Posterior vena cava (tissue), 2 donors: ENCODE measurements at places on chromosomes 3 and 15. TPM values are rescaled to one million over a fixed set of nuclear protein-coding genes. Genes with fewer than 3 reads are reported as not detected.
A peak's percentile ranks its signal among the peaks of the same experiment; 100 is the strongest.

DNA sequence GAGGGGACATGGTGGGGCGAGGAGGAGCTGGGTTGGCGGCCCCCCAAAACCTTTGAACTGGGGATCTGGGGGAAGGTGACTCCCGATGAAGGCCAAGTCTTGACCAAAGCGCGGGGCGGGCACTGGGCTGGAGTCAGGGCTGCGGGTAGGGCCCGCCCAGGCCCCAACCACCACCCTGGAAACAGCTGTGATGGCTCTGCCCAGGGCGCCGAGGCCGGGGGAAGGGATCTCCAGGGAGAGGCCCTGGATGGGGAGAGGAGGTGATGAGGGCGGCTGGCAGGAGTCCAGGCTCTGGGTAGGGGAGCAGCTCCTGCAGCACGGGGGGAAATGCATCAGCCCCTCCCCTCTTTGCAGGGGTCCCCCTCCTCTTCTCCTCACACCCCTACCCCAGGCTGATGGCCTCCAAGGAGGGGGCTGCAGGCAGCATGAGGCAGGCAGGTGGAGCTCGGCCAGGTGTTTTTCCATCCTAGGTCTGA lies 5.9 kb upstream of the C15orf39 start:
- no peak for DNase-seq

- no peak for DNase-seq
These were observed 73.3 kb upstream of the SNRK start for GRCh38 chr3:43212914-43213611.

DNA sequence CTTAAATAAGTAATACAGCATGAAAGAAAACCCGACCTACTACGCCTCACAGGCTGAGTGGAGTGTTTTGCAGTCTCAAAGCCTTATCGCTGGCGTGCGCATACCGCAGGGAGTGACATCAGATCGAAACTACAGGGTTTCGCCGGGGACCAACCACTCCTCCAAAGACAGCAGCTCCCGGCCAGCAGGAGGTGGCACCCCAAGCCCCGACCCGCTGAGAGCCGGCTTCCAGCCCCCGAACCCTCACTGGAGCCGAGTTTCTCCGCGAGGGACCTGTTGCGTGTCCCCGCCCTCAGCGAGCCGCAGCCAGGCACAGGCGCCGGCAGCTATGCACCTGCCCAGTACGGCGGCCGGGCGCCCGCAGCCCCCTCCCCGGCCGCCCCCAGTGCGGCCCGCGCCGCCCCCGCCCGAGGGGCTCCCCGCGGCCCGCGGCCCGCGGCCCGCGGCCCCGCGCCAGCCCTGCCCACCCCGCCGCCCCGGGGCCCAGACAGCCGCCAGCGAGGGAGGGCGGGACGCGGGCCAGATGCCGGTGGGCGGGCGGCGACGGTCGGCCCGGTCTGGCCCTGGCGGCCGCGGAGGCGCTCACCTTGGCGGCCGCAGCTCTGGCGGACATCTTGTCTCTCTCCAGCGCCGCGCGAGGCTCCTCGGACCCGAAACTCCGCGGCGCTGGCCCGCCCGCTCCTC lies 710 bp downstream of the TJP1 start:
- DNase-seq = peak; percentile 89

DNA sequence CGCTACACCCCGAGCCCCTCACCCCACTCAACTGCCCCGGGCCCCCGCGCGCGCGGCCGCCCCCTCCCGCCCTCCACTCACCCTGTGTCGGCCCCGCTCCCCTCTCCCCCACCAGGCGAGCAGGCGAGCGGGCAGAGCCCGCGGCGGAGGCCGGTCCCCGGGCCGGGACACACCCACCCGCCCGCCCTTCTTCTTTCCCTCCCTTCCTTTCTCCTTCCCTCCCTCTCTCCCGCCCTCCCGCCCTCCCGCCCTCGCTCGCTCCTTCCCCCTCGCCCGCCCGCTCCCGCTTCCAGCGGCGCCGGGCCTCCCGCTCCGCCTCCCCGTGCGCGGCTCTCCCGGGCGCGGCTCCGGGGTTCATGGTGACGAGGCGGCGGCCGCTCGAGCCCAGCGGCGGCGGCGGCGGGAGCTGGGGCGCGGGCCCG lies at the start of gene CTDSPL:
Gene CTDSPL, plus strand, starts transcription at position 261 of the 422 bp plus-strand sequence. CDS start 320 bp downstream, outside the sequence.
- DNase-seq = peak; percentile 80

DNA sequence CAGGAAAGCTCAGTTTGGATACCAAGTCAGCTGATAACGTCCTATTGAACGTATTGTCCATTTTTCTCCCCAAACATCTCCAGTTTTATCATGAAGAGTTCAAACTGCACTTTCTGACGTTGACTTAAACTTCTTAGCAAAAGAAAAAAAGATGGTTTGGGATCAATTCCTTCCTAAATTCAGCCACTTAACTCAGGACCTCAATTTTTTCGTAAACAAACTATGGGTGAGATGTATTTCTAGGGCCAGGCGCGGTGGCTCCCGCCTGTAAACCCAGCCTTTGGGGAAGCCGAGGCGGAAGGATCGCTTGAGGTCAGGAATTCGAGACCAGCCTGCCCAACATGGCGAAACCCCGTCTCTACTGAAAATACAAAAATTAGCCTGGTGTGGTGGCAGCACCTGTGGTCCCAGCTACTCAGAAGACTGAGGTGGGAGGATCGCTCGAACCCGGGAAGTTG lies 464 bp upstream of the MRPS25 start:
- no peak for DNase-seq

- no peak for DNase-seq
These were observed 24.8 kb downstream of the CCR1 start for GRCh38 chr3:46183330-46183729.

The CP gene
- 13.7 TPM for total RNA-seq
